Hematopoietic multipotent progenitor cell treated with erythropoietin and hydrocortisone succinate and interleukin-3 and kit ligand, for 15 days (in vitro differentiated cells): ENCODE measurements at places on chromosomes 11 and 22.
A peak's percentile ranks its signal among the peaks of the same experiment; 100 is the strongest.

GRCh38 chr11:44483919-44484610 is 81.4 kb upstream of the CD82 start:
- no peak for DNase-seq

- peak; percentile 32 for DNase-seq
Observed at GRCh38 chr22:39999144-39999757, 4.5 kb downstream of the FAM83F start.

DNA sequence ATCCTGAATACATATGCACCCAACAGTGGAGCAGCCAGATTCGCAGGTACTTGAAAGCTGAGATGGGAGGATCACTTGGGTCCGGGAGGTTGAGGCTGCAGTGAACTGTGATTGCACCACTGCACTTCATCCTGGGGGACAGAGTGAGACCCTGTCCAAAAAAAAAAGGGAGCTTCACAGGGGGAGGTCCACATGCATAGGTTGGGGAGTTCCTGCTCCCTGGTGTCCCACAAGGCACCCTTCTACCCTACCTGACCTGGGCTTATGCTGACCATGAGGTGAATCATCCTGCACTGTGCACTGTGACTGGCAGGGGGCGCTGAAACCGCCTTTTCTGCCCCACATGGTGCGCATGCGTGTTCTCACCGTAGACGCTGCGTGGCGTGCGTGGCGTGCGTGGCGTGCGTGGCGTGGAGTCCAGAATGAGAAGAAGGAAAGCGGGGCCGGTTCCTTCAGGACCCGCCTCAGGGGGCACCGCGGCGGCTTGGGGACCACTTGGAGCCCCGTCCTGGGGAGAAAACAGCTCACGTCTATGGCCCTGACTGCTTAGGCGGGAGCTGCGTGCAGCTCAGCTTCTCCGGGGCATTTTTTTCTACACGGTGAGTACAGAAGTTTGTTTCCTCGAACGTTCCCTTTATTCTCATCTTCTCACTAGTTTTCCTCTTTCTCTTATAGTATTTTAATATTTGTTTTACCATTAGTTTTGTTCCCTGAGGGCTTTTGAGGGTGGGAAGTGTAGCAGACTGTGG is 116.6 kb upstream of the GRK3 start:
- peak; percentile 91 for DNase-seq

DNA sequence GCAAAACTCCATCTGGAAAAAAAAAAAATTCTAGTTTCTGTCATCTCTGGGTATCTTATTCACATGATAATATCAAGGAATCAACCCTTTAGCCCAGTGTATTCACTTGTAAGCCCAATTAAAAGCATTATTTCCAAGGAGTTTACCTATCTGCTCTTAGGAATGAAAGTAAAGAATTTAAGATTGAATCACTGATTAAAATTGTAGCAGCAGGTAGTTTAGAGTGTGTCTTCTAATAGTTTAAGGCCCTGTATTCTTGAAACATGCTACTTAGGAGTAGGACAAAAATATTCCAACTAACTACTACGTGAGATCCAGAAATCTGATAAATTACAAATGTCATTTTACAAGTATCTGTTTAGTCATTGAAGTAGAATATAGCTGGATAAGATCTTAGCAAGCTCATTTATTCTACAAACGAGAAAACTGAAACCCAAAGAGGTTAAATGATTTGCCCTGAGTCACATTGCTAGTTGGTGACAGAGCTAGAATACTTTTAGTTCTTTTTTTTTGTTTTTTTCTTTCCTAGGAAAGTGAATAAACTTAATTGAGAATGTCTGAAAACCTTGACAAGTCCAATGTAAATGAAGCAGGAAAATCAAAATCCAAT is 4.0 kb downstream of the TCP11L1 start:
- no peak for DNase-seq

- peak; percentile 84 for DNase-seq
Observed at GRCh38 chr11:8192016-8192895, 23.4 kb upstream of the RIC3 start.

DNA sequence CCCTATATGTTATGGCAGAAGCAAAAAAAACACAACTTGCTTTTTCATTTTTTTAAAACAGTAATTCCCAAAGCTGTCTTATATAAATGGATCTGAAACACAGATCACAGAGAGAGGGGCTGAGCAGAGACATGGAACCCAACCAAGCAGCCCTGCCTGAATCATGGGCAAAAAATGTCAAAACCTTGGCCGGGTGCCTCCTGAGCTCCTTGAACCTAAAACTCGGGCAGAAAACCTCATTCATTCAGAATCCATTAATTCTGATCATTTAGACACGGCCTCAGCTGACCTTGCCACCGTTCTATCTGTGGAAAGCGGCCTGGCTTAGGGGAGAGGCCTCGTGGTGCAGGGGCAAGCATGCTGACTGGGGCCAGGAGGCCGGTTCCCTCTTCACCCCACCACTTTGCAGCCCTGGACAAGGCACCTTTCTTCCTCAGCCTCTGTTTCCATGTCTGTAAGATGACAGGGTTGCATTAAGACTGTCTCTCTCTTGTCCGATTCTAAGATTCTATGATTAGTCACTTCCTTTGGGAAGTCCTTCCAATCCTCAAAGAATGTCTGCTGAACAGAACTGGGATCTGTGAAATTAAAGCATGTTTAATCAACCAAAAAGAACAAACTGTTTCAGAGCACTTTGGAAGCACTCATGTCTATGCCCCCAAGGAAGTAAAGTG is 26.0 kb downstream of the TENM4 start:
- no peak for DNase-seq

DNA sequence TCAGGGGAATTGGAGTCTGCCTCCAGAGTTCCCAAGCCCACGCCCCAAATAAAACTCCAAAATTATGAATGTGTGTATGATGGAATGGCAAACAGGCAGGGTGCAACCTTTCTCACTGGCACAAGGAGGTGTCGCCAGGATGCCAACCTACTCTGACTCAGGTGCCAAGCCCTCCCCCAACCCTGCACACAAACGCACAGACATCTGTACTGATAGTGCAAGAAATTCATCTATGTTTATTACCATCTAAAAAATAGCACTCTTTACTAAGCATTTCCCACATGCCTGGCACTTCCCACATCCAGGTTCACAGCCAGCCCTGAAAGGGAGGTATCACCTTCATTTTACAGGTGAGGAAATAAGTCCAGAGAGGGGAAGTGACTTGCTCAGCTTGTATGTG is 1.2 kb downstream of the PLA2G3 start:
- DNase-seq = no peak

- no peak for DNase-seq
Observed at GRCh38 chr11:77379253-77379652, 77.8 kb upstream of the GDPD4 start.

GRCh38 chr11:18384157-18384641 is 10.2 kb upstream of the LDHA start:
- no peak for DNase-seq

GRCh38 chr11:18468961-18469360 is 13.3 kb downstream of the LDHAL6A start:
- no peak for DNase-seq

DNA sequence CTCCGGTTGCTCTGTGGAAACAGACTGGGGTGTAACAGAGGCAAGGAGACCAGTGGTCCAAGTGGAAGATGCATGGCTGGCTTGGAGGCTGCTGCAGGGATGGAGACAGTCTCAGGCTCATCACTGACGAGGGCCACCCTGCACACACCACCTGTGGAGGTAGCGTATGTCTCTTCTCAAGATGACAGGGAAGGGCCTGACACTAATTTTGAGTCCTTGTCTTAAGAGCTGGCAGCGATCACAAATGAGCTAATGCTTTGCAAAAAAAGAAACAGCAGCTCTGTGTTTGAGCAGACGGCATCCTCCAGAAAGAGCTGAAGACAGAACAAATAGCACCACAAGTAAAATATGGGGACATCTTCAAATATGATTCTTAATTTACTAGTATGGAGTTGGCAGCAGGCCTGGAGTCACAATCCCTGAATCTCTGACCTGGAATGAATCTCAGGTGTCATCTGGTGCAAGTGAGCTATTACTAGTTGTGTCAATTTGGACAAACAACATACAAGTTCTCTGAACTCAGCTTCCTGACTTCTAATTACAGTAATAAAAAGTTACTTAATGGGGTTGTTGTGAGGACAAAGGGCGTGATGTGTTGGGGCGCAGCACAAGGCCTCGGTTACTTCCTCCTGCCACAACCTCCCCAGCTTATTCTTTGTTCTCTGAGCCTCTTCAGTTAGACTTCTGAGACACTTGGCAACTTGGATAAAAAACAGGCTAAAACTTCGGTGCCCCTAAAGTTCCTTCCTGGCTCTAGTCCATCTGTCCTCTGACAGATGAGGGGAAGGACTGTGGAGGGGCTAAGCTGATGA is 95.2 kb upstream of the BID start:
- no peak for DNase-seq

DNA sequence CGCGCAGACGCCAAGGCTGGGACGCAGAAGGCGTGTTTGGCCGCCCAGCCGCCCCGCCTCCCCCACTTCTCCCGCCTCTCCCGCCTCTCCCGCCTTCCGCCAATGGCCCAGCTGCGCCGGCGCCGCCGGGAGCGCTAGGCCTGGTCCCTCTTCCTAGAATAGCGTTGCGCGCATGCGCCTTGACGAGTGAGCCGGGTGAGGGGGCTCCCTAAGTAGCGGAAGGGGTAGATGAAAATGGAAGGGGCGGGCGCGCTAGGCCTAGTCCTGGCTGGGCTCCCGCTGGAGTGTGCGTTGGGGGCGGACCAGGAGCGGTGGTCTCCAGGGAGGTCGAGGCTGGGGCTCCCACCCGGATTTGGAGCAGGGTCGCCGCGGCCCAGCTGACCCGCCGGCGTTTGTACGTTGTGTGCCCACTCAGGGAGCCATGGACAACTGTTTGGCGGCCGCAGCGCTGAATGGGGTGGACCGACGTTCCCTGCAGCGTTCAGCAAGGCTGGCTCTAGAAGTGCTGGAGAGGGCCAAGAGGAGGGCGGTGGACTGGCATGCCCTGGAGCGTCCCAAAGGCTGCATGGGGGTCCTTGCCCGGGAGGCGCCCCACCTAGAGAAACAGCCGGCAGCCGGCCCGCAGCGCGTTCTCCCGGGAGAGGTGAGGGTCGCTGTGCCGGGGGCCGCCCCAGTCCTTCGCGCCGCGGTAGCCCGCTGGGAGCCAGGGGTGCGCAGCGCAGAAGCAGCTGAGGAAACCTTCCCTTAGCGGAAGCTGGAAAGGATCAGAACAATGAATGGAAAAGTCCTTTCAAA is at the start of gene AKIP1:
AKIP1 (plus strand) TSS at position 161 of the 795 bp plus-strand sequence; CDS start at position 422, 261 bp downstream.
- DNase-seq = peak; percentile 78

- DNase-seq = no peak
Observed at GRCh38 chr11:128800871-128801417, 66.2 kb downstream of the KCNJ1 start.

DNA sequence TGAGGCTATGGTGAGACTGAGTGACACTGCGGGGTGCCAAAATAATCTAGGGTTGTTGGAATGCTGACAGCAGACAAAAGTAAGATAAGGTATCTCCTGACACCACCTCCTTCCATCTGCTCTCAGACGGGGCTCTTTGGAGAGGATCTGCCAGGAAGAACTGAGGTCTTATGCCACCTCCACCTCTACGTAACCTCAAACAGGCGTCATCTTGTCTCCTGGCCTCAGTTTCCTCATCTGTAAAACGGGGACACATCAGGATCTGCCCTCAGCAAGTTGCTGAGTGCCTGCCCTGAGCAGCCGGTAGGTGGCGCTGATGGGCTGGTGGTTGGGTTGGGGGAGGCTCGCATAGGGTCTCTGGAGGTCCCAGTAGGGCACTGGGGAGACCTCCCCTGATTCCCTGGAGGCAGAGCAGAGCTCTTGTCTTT is 1.7 kb upstream of the MYEOV start:
- DNase-seq = peak; percentile 19

DNA sequence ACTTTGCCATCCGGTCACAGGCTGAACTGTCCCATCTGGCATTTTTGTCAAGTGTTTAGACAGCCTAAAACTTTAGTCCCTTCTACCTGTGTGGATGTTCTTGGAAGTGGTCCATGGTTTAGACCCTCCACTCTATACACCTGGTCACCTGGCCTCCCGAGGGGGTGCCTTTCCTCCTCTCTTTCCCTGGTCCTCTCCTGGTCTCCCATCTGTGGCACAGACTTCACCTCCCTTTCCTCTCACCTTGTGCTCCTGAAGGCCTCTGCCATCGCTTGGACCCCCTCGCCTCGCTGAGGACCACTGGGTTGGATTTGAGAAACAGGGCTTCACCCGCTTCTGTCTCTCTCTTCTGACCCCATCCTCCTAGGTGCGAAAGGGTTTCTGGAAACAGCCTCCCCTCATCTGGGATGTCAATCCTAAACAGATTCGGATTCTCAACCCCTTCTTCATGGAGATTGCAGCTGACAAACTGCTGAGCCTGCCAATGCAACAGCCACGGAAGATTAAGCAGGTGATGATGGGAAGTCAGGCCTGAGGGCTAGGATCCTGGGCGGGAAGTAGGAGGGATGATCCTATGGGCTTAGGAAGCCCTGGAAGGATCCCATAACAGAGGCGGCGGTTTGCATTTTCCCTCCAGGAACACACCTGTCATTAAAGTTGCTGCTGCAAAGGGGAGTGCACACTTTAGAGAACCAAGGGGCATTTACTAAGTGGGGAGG is 53.6 kb downstream of the ST3GAL4 start:
- no peak for DNase-seq

GRCh38 chr11:103993507-103993906 is 42.9 kb upstream of the DDI1 start:
- no peak for DNase-seq

- no peak for DNase-seq
Observed at GRCh38 chr22:31501738-31502137, 5.4 kb downstream of the SFI1 start.

- no peak for DNase-seq
Observed at GRCh38 chr11:15918212-15918611, 438.1 kb downstream of the SOX6 start.

DNA sequence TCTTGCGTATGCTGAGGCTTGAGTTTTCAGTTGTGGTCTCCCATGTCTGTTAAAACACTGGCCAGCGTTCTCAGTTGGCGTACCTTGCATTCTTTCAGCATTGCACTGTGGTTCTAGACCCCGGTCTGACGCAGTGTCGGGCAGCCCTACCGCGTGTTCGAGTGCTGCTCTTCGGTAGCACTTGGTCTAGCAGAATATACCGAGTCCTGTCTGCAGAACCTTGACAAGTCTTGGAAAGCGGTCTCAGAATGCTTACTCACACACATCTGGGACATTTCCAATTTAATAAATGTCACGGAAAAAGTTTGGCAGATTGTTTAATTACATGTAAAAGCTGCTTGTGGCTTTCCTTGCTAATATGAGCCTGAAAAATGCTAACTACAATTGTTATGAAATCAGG is 32.6 kb downstream of the PPFIA1 start:
- no peak for DNase-seq

- DNase-seq = no peak
Observed at GRCh38 chr11:22797047-22797446, 32.6 kb downstream of the SVIP start.

- DNase-seq = no peak
Observed at GRCh38 chr22:28978158-28978557, 83.5 kb downstream of the C22orf31 start.
